ENCODE measurements at places on chromosomes 7 and 10.
A peak's percentile ranks its signal among the peaks of the same experiment; 100 is the strongest.

DNA sequence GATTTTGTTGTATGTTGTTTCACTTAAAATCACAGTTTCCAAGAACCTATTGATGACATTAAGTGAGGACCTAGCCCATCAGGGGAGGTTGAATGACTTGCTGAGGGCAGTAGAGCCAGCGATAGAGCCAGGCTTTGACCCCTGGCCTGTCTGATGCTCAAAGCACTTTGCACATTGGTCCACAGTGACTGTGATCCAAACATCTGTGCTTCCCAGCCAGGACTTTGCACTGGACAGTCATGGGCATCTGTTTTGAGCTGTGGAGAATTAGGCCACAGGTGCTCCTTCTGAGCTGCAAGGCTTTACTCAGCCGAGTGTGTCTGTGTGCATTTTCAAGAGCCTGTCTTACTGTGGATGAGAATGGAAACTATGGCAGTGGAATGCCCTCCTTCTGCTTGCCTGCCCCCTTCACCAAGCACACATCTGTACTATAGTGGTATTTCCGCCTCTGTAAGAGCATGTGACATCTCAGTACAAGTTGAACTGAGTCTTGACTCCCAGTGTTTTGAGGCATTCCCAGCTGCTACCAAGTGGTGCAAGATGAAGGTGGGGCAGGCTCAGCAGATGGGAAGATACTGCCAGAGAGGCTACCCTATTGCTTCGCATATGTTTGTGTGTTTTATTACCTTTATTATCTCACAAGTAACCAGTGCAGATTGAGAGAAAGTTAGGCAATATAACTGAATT is 72.7 kb upstream of the AOAH start:
- no peak for DNase-seq

- DNase-seq, result no peak
These were observed 808 bp downstream of the C10orf71 start for GRCh38 chr10:49299816-49300139.

DNA sequence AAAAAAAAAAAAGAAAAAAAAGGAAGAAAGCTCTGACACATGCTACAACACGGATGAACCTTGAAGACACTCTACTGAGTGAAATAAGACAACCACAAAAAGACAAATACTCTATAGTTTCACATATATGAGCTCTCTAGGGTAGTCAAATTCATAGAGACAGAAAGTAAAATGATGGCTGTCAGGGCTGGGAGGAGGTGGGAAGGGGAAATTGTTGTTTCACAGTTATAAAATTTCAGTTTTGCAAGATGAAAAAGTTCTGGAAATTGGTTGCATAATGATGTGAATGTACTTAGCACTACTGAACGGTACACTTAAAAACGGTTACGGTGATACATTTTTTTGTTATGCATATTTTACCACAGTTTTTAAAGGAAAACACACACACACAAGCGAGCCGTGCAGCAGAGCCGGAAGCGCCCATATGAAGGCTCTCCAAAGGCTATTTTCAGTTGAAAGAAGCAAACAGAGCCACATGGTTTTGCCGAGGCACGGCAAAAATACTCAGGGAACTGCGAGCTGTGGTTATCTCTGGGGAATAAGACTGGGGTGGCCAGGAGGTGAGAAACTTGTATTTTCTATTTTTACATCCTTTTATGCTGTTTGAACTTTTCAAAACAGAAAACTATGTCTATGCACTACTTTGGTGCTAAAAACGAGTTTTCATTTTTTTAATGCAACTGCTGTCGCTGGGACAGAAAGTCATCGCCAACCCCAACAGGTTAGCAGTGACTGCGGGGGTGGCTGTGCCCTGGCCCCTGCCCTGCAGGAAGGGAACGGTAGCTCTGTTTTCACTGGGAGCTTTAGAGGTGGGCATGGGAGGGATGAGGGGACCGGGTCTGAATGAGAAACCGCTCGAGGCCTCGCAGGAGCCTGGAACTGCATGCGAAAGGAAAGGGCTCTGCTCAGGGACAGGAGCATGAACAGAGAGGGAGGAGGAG is 132.9 kb downstream of the OAT start:
- DNase-seq, result no peak

DNA sequence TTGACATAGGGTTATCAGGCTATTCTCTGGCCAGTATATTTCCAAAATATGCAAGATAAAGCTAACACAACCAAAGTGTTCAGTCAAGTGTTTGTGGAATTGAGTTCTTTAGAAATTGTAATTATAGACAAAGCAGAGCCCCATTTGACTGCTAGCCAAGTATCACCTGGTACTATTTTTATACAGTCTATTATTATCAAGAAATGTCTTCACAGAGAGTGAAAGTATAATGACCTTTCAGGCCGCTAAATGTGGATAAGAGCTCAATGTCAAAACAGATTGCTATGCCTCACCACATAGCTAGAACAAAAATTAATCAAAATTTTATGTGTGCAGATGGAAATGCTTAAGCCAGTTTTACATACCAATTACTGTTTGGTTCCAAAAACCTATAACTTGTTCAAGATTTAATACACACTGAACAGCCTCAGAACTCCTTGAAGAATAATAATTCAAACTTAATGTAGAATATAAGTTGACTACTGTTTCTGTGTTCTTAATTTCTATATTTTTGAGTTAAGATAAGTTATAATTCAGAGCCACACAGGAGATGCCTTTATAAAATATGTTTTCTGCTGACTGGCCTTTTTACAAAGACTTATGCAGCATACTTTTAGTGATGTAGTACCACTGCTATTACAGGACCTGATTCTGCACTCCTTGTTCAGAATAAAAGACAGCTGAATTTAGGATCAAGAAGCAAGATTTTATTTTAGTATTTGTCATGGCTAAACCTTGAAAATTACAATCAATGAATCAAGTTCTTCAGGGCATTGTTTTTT is 31.0 kb downstream of the PRPS1L1 start:
- DNase-seq, result no peak

- peak; percentile 18 for DNase-seq
These were observed 64.0 kb downstream of the OAT start for GRCh38 chr10:124354411-124355382.

- DNase-seq, result no peak
These were observed 158.4 kb downstream of the COBL start for GRCh38 chr7:51158211-51158610.

GRCh38 chr7:34249192-34249591 is 343.9 kb downstream of the BMPER start:
- no peak for DNase-seq

DNA sequence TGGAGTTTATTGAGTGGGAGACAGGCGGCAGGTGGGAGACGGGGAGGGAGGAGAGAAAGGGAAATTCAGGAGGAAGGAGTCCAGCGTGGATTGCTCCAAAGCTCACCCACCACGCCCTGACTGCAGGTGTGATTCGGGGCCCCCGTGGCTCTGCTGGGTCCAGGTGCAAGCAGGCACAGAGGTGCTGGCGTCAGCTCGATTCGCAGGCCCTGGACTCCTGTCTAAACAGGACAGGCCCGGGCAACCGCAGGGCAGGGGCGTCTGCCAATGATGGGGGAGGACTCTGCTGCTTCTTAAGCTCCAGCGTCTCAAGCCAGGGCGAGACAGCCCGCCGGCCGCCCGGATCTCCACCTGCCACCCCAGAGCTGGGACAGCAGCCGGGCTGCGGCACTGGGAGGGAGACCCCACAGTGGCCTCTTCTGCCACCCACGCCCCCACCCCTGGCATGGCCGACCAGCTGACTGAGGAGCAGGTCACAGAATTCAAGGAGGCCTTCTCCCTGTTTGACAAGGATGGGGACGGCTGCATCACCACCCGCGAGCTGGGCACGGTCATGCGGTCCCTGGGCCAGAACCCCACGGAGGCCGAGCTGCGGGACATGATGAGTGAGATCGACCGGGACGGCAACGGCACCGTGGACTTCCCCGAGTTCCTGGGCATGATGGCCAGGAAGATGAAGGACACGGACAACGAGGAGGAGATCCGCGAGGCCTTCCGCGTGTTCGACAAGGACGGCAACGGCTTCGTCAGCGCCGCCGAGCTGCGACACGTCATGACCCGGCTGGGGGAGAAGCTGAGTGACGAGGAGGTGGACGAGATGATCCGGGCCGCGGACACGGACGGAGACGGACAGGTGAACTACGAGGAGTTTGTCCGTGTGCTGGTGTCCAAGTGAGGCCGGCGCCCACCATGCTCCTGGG is at the start of gene CALML3:
CALML3 (plus strand) TSS at position 321 of the 920 bp plus-strand sequence; CDS start at position 446, 125 bp downstream.
- DNase-seq, result no peak

- no peak for DNase-seq
These were observed 14.2 kb downstream of the INSYN2A start for GRCh38 chr10:127182161-127182560.

- DNase-seq, result no peak
These were observed 40.0 kb downstream of the ZMIZ1 start for GRCh38 chr10:79108728-79109127.

GRCh38 chr7:92569137-92569536 is 21.1 kb downstream of the FAM133B start:
- no peak for DNase-seq

DNA sequence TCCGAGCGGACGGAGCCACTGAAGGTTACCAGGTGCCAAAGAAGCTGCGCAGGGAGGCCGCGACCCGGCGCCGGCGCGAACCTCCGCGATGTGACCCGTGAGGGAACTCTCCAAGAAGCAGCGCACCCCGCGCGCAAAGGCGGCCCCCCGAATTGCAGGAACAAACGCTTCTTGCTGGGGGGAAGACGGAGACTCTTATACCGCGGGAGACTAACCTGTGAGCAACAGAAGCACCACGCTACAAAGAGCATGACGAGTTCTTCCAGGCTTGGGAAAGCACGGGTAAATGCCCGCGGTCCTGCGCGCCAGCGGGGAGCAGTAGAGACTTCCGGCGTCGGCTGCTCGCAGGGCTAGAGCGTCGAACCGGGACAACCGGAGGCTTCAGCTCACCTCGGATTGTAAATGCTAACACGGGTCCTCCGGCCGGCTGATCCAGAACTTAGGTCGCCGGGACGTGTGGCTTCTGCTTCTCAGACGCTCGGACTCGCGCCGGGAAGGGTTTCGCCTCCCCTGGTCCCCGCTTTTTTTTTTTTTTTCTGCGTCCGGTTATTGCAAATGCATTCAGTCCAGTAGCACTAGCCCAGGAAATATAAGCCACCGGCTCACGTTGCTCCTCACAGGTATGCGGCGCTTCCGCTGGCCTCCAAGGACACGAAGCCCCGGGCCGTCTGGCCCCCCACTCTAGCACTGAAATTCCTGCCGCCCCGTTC is at the start of gene COA1:
COA1 (minus strand) TSS at position 310 of the 710 bp plus-strand sequence. CDS start 80,909 bp downstream, outside the sequence.
- DNase-seq, result peak; percentile 88

DNA sequence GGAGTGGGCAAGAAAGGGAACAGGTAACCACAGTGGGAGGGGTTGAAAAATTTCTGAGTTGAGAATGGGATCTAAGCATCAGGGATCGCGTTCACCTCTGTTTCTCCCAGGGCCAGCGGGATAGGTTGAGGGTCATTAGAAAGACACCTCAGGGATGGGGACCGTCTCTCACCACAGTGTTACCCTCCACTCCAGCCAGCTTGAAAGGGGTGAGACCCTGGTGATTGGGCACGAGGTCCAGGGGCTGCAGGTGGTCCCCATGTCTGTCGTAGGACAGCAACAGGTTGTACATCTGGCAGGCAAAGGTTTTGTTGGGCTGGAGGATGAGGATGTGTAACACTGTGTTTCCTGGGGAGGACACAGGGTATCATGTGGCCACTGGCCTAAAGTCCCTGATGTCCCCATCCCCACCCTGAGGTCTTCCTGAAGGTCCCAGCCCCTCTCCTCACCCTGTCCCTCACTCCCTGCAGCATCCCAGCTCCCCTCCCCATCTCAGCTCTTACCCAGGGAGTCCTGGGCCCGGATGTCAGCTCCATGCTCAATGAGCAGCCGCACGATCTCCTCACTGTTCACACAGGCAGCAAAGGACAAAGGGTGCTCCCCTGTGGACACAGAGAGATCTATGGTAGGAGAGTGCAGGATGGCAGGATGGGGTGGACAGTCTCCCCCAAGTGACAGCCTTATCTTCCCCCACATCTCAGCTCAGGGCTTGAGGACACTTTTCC is 9.1 kb downstream of the TRPV6 start:
- no peak for DNase-seq

DNA sequence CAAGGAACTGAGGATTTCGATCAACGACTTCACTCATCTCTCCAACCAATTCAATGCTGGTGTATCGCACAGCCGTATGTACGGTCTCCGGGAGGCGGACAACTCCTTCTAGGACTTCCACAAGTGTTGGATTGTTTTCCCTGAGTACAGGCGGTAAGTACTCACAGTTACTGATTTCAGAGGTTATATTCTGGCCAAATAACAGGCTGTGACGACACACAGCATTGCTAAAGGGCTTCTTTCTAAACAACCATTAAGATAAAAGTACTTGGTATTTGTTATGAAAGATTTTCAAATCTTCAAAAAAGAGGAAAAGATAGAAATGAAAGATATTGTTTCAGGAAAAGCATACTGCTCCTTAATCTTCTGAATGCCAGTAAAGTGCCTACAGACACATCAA is 52.2 kb downstream of the IRF5 start:
- no peak for DNase-seq

DNA sequence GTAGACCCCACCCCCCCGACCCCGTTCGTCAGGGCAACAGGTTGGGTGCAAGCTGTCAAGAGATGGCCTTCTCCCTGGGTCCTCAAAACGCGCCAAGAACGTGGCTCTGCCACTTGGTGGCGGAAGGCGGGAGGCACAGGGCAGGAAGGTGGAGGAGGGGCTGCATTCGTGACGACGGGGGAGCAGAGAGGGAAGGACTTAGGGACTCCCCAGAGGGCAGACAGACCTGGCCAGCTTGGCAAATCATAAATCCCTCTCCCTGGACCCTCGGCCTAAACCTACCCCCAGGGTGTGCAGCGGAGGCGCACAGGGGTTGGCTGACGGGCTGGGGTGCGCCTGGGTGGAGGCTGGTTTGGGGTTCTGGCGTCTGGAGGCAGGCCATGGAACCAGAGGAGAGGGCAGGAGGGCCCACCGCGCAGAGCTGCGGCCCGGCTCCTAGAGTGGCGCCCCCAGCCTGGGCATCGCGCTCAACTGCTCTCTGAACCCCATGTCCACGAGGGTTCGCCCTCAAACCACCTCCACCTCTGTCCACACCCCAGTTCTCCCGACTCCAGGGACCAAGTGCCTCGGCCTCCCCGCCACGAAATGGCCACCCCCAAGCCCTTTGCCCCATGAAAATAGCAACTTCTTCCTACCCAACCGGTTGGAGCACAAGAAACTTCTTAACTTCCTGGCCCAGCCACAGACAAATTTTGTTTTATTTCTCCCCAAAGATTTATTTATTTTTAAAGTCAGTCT is 10.8 kb upstream of the GATA3 start:
- peak; percentile 54 for DNase-seq
